ENCODE measurements at places on chromosomes 7 and 10.

GRCh38 chr7:32255036-32255435, 184.8 kb upstream of the PDE1C start:
- no peak for DNase-seq

DNA sequence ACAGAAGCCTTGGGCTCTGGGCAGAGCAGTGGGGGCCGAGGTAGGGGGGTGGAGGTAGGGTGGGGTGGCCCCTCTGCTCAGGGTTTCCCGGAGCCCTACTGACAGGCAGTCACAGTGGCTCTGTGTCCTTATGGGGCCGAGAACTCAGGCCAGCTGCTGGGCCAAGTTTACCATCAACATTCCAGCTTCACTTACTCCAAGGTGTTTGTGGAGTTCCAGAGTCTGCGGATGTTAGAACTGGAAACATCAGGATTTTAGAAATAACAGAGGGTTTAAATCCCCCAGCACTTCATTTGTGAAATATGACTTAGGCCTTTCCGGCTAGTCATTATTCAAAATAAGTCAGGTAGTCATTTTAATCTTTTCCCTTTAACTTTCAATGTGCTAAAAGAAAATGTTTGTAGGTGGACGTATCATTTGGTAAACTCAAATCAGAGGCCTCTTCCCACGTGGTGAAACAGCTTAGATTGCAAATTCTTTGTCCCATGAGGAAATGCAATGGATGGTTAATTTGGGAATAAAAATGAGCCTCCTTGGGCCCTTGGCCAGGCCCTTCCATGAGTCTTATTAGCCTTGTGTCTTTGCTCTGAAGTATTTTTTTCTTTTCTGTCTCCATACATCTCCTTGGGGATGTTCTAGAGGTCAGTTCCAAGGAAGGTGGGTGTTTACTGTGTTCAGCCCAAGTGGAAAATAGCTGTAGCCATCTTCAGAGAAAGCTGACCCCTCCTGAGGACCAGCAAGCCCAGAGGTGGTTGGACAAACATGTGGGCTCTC, 99.6 kb upstream of the BTBD16 start:
- no peak for DNase-seq

DNA sequence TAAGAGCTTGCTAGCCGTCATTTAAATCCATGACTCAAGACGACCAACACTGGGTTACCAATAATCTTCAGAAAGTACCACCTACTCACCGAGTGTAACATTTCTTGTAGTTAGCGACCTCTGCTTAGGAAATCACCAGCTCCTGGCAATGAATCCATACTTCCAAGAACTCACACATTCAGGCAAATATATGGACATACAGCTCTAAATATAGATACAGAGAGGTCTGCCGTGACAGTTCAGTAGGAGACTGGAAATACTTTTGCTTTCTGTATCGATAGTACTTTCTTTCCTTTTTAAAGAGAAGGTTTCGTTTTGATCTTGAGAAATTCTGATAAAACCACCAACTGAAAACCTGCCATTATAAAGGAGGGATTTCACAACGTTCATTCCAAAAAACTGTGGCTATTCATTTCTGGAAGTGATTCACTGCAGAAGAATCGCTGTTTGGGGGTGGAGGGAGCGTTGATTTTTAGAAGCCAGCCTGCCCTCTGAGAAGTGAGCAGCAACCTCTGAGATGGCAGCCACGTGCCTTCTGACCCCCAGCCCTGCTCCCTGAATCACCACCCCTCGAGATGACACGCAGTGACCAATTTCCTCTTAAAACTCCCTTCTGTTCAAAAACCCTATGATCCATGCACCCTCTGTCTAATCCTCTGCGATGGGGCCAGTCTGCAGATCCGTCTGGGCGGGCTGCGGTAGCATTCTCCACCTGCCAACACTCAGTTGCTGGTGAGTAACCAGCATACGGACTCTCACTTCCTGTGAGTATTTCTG, 179.0 kb upstream of the KLF14 start:
- no peak for DNase-seq

DNA sequence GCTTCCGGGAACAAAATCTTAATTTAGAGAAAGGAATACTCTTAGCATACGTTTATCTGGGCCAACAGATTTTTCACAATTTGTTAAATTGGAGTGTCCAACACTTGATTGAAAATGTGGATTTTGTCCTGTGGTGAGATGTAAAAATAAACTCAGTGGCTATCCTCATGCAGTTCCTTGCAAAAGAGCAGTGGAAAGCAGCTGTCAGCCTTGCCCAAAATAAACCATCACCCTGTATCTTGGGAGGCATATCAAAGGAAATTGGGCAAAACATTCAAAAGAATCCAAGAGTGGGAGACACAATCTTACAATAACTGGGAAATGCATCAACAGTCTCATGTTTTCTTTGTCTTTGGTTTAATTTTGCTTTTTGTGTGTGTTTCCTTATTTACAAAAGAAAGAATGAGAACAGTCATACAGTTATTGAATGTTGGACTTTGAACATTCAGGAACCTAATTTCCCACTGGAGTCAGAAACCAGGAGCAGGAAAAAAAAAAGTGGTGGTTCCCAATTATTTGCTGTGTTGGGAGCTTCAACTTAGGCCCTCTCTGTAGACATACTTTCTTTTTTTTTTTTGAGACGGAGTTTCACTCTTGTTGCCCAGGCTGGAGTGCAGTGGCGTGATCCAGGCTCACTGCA, 44.4 kb upstream of the DGKI start:
- DNase-seq = no peak

DNA sequence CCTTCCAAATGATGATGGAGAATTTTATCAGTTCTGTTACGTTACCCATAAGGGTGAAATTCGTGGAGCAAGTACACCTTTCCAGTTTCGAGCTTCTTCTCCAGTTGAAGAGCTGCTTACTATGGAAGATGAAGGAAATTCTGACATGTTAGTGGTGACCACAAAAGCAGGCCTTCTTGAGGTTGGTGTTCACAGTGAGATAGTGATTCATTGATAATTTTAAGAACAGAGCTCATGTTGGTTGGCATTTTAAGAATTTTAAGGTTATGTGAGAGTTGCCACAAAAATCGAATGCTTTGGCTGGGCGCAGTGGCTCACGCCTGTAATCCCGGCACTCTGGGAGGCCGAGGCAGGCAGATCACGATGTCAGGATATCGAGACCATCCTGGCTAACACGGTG, 25.9 kb downstream of the TAX1BP1 start:
- DNase-seq = no peak

- DNase-seq = no peak
Measured at GRCh38 chr7:121941830-121942229, 68.9 kb downstream of the PTPRZ1 start.

GRCh38 chr10:851901-852300, 79.6 kb downstream of the LARP4B start:
- DNase-seq = no peak

DNA sequence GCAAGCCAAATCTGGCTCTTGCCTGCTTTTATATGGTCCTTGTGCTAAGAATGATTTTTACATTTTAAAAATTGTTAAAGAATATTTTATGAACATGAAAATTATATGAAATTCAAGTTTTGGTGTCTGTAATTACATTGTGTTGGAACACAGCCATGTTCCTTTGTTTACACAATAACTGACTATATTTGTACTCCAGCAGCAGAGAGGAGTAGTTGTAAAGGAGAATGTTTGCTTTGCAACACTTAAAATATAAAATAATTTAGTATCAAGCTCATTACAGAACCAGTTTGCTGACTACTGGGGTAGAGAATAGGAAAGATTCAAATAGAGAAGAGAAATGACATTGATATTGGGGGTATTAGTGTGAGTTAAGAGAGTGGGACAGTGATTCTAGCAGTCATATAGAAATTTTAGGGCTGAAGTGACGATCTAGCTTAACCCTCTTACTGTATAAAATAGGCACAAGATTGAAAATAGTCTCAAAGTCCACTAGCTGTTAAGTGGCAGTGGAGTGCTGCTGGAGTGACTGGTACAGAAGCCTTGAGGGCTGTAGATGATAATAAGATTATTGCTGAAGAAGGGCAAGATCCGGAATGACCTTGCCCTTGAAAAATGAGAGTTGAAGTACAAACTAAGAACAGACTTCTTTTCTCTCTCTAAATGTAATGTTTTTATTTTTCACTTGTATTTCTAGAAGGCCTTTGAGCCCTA, 28.2 kb downstream of the SGPL1 start:
- no peak for DNase-seq

- DNase-seq = no peak
Measured at GRCh38 chr7:31890198-31890597, 180.0 kb downstream of the PDE1C start.

- DNase-seq = no peak
Measured at GRCh38 chr7:122143376-122143750, 686 bp downstream of the AASS start.

- no peak for DNase-seq
Measured at GRCh38 chr10:113929522-113929921, 75.1 kb downstream of the NHLRC2 start.

DNA sequence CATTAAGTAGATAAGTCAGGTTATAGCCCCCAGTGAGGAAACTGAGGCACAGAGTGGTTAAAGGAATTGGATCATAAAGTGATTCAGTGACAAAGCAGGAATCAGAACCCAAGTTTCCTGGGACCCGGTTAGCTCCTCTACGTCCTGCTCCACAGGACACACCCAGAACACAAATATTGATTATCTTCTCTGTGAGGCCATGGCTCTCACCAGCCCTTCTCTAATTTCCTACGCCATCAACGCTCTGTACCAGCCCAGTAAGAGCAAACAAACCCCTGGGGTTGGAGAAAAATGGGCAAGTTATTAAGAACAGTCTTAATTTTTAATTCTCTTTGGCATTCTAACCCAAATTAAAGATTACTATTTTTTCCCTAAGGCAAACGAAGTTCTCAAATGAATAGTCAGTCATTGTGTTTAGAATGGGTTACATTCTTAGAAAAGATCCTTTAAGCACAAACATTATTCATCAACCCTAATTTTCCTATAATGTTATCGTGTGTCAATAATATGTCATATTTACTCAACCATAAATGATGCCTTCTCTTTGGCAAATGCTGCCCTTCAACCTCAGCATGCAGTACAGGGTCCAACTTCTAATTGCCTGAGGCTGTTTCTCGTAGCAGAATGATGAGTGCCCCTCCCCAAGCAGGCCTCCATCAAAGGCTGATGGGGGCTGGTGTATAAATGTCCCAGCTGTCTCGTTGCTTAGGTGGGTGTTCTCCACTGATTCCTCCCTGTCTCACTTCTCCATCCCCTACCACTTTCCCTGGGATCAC, 25.4 kb upstream of the TM9SF3 start:
- no peak for DNase-seq

DNA sequence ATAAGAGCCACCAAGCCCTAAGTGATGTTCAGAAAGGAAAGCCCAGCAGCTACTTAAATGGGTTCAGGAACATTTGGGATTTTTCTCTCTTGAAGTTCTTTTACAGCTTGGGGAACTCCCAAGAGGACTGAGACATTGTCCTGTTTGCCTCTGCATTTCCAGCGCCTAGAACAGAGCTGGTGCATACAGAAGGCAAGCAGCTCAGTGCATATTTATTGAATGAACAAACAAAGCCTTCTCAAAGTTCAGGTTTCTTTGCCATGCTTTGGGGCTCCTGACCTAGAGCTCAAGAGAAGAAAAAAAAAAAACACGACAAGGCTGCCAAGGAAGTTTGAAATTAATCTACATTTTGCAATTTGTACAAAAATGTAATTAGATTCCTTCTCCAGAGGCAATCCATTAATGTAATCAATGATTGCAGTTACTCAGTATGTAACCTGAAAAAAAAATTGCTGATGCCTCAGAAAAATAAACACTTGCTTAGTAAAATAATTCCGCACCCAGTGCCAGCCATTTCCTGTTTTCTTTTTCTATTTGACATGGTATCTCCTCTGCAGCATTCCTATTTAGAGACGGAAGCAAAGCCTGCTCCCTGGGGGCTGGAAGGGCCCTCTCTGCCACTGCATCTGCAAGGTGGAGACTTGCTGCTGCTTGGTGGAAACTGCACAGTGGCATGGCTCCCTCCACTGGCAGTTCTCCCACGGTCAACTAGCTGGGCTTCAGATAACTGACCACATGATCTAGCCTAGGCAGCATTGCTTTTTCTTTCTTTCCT, 157.3 kb downstream of the TMEM178B start:
- DNase-seq = no peak

GRCh38 chr7:24840563-24840962, 83.3 kb upstream of the GSDME start:
- no peak for DNase-seq

DNA sequence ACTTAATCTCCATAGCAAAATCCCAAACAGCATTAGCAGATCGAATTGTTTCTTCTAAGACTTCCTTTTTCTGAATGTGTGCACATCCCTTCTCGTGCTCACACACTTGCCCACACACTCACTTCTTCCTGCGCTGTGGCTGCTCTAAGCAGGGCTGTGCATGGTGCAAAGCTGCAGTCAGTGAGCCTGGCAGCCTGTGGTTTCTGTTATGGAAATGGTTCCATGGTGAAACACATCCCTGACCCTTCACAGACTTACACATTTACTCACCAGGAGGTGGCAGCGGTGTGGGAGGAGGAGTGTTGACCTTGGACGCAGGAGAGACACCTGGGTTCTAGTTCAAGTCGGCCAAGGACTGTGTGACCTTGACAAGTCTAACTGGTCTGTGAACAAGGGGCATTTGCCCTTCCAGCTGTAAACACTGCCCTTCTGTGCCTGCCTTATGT, 24.9 kb downstream of the MTURN start:
- no peak for DNase-seq
